ENCODE measurements at places on chromosomes 7 and 10. TPM values are rescaled to one million over a fixed set of nuclear protein-coding genes. Genes with fewer than 3 reads are reported as not detected.

INPP5F gene
- 8.7 TPM for total RNA-seq

MKI67 gene
- total RNA-seq: 192 TPM

NPSR1 gene
- total RNA-seq: not detected

SLC26A4 gene
- not detected for total RNA-seq

CRYGN gene
- total RNA-seq: not detected

GIMAP7 gene
- total RNA-seq: not detected

SYT15B gene
- 0.37 TPM for total RNA-seq

NKX2-3 gene
- total RNA-seq: not detected

PDE1C gene
- not detected for total RNA-seq

CAMK1D gene
- total RNA-seq: 28.0 TPM

HMX3 gene
- total RNA-seq: not detected

CREB5 gene
- total RNA-seq: 13.3 TPM

INA gene
- not detected for total RNA-seq

PRKG1 gene
- not detected for total RNA-seq

ZNF722 gene
- total RNA-seq: not detected

HGF gene
- not detected for total RNA-seq

UBE2D1 gene
- 10.5 TPM for total RNA-seq

TACC2 gene
- total RNA-seq: not detected

POU6F2 gene
- total RNA-seq: 0.40 TPM

SDK1 gene
- 0.36 TPM for total RNA-seq

SH2B2 gene
- 109 TPM for total RNA-seq

ASZ1 gene
- not detected for total RNA-seq

IKZF1 gene
- total RNA-seq: 163 TPM

GPR158 gene
- not detected for total RNA-seq

GSTO2 gene
- 1.6 TPM for total RNA-seq

CYP3A4 gene
- total RNA-seq: not detected

EXOC6 gene
- total RNA-seq: 9.4 TPM

GBX1 gene
- not detected for total RNA-seq

ZNF518A gene
- total RNA-seq: 19.7 TPM

ADGRA1 gene
- total RNA-seq: not detected

SMO gene
- 0.22 TPM for total RNA-seq

RPA3 gene
- total RNA-seq: 110 TPM

IGFBP3 gene
- not detected for total RNA-seq

GIMAP5 gene
- total RNA-seq: not detected

TMEM225B gene
- total RNA-seq: 3.9 TPM

PTTG1IP2 gene
- not detected for total RNA-seq

LMOD2 gene
- total RNA-seq: not detected

ANKRD61 gene
- total RNA-seq: 0.68 TPM

H2BK1 gene
- total RNA-seq: not detected

MAGI2 gene
- total RNA-seq: 0.17 TPM
